ENCODE measurements at places on chromosomes 12 and 14. TPM values are rescaled to one million over a fixed set of nuclear protein-coding genes. Genes with fewer than 3 reads are reported as not detected.

The WNT1 gene
- not detected for total RNA-seq

The OTUB2 gene
- total RNA-seq, result 2.2 TPM

The GMFB gene
- 59.1 TPM for total RNA-seq

DNA sequence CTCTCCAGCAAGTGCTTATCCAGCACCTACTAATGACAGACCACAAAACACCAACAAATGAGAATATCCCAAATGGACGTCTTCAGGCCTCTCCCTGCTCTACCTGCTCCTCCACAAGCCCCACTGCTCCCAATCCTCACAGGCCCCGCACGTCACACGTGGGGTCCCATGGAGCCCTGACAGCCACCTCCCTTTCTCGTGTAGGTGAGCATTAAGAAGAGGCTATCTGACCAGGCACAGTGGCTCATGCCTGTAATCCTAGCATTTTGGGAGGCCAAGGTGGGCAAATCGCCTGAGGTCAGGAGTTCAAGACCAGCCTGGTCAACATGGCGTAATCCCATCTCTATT, 5.4 kb downstream of the RIMBP2 start:
- DNase-seq, result no peak

DNA sequence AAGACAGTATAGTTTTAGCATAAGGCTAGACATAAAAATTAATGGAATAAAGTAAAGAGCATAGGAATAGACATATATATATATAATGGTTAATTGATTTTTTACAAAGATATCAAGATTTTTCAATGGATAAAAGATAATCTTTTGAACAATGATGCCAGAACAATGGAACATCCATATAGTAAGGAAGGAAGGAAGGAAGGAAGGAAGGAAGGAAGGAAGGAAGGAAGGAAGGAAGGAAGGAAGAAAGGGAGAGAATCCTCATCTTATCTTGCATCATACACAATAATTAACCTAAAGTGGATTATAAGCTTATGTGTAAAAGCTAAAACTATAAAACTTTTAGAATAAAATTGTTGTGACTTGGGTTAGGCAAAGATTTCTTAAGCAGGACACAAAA, 9.8 kb upstream of the NELL2 start:
- DNase-seq, result no peak

DNA sequence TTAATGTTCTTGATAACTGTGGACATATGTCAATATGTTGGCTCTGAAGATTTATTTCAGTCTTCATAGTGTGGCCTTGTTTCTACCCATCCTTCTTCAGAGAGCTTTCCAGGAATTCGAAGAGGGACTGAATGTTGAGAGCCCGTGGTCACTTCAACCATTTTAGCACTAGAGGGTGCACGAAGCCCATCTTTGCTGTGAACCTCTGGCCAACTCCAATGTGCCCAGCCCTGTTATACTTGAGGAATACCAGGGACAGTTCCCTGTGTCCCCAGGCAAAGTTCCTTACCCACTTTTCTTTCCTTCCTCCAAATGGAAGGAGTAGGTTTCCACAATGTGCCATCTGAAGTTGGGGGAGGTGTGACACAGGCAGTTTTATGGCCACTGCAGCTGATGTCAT, 603.5 kb downstream of the RPL10L start:
- DNase-seq, result peak; percentile 18

GRCh38 chr12:91973813-91974212, 171.8 kb downstream of the BTG1 start:
- no peak for DNase-seq
